ENCODE measurements at places on chromosomes 11 and 22. TPM values are rescaled to one million over a fixed set of nuclear protein-coding genes. Genes with fewer than 3 reads are reported as not detected.

The P4HA3 gene
- 11.8 TPM for total RNA-seq

The ASPHD2 gene
- total RNA-seq, result 6.0 TPM

The HBD gene
- total RNA-seq, result not detected

The TP53I11 gene
- 39.1 TPM for total RNA-seq

Data from thoracic aorta endothelial cell (primary cell).